ENCODE measurements at places on chromosomes 6 and 20. TPM values are rescaled to one million over a fixed set of nuclear protein-coding genes. Genes with fewer than 3 reads are reported as not detected.
A peak's percentile ranks its signal among the peaks of the same experiment; 100 is the strongest.

GRCh38 chr6:26553635-26554446 lies 15.7 kb downstream of the HMGN4 start:
- no peaks in the 10 kb centered on the region for H3K27me3 ChIP-seq
- peak; percentile 92 for DNase-seq
- H3K4me1 ChIP-seq, result peaks cover 15% of the 10 kb centered on the region
- H3K36me3 ChIP-seq, result no peaks in the 10 kb centered on the region

GRCh38 chr6:12404651-12405050 lies 114.5 kb downstream of the EDN1 start:
- DNase-seq, result no peak
- no peak overlapping the region for H3K4me3 ChIP-seq
- H3K27ac ChIP-seq, result no peak overlapping the region
- H3K27me3 ChIP-seq, result no peaks in the 10 kb centered on the region
- H3K36me3 ChIP-seq, result no peaks in the 10 kb centered on the region
- no peaks in the 10 kb centered on the region for H3K4me1 ChIP-seq

- no peak overlapping the region for H3K27ac ChIP-seq
- H3K4me1 ChIP-seq, result no peaks in the 10 kb centered on the region
- H3K4me3 ChIP-seq, result no peak overlapping the region
Observed at GRCh38 chr6:16154904-16155303, 26.0 kb downstream of the MYLIP start.

DNA sequence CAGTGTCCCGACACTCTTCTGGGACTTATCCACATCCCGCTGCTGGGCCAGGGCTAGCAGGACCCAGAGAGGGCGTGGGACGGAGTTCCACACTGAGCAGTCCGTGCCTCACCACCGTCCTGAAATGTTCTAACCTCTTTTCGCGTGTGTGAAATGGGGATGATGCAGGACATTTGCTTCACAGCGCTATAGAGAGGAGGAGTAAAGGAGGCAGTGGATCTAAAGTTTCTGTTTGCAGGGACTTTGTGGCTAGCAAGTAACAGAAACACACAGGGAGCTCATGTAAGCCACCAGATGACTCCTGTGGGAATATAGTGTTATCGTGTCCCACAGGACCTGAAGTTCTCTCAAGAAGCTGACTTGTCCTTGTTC lies 634 bp downstream of the ITPA start:
- no peak for DNase-seq
- H3K27me3 ChIP-seq, result no peaks in the 10 kb centered on the region
- peak overlapping the region; percentile 91 for H3K27ac ChIP-seq
- peaks cover 17% of the 10 kb centered on the region for H3K4me1 ChIP-seq
- peaks cover 11% of the 10 kb centered on the region for H3K36me3 ChIP-seq
- peak overlapping the region; percentile 99 for H3K4me3 ChIP-seq

DNA sequence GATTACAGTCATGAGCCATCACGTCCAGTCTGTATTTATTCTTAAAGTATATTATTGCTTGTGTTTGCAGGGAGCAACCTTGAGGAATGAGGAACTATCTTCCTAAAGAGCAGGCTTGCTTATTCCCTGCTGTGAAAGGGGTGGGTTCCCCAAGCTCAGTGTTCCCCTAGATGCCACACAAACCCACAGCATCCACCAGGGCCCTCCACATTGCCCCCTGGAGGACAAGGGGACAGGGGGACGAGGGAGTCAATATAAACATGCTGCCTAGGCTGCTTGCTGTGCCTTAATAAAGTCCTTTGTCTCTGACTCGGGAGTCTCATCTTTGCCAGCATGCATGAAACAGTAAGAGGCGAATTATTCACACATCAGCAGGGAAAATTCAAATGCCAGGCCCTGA lies 8.0 kb upstream of the IDH3B start:
- no peak overlapping the region for H3K4me3 ChIP-seq
- no peak for DNase-seq
- no peak overlapping the region for H3K27ac ChIP-seq
- no peaks in the 10 kb centered on the region for H3K36me3 ChIP-seq
- H3K27me3 ChIP-seq, result no peaks in the 10 kb centered on the region

DNA sequence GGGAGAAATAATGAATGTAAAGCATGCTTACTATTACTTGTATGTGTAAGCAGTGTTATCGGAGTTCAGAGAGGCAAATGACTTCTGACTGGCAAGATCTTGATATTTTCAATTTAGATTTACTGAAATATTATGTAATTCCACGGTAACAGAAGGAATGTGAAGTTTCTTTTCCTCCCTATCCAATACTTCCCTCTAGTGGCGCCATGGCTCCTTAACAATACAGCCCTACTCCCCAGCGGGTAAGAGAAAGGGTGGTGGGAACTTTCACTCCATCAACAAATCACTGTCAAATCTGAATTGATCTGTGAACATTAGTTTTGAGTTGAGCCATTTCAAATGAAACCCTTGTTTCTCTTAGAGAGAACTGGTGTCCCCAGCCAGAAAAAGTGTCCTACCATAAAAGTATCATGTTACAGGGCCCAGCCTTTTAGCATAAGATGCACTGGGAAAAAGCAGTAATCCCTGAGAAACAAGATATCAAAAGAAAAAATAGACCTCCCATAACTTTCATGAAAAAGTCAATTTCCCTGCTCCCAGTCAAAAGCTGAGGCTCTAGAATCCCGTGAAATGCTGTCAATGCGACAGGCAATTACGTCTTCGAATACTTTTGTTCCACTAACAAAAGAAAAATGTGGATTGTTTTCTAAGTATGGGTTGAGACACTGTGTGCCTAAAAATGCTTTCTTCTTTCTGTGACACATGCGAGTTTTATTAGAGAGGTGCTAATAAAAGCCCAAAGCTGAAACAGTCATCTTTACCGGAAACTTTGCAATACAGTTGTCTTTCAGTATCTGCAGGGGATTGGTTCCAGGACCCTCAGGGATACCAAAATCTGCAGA lies 12.9 kb downstream of the COX7A2 start:
- no peak overlapping the region for H3K4me3 ChIP-seq
- no peaks in the 10 kb centered on the region for H3K27me3 ChIP-seq
- H3K27ac ChIP-seq, result no peak overlapping the region
- DNase-seq, result no peak
- H3K4me1 ChIP-seq, result no peaks in the 10 kb centered on the region

- no peaks in the 10 kb centered on the region for H3K36me3 ChIP-seq
- DNase-seq, result no peak
- peaks cover 35% of the 10 kb centered on the region for H3K4me1 ChIP-seq
- H3K27me3 ChIP-seq, result no peaks in the 10 kb centered on the region
- H3K27ac ChIP-seq, result no peak overlapping the region
Observed at GRCh38 chr20:50050660-50051308, 62.2 kb downstream of the UBE2V1 start.

DNA sequence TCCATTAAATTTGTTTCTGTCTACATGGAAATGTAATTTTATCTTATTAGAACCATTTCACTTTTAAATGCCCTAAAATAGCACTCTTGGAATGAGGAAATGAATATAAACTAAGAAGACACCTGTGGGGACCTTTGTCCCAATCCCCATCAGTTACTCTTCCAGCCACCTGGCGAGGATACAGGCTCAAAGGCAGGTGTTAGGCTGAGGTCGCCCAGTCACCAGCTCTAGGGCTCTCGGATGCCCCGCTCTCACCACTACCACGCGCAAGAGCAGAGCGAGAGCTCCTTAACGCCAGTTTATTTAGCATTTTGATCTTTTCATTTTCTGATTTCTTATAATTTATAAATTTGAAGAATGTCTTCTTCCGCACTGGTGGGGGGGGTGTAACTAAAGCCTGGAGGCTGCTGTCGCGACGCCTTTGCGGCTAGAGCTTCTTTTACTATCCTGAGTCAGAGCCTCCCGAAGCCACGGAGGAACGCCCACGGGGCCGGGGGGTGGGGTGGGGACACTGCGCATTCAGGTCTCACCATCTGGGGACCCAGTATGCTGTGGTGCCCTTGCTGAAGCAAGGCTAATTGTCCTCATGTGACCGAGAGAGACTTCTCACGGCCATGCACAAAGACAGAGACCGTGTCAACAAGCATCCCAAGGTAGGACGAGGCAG lies 38.7 kb upstream of the AFDN start:
- no peak for DNase-seq
- H3K36me3 ChIP-seq, result no peaks in the 10 kb centered on the region
- H3K4me3 ChIP-seq, result no peak overlapping the region
- H3K27ac ChIP-seq, result no peak overlapping the region
- H3K4me1 ChIP-seq, result no peaks in the 10 kb centered on the region

DNA sequence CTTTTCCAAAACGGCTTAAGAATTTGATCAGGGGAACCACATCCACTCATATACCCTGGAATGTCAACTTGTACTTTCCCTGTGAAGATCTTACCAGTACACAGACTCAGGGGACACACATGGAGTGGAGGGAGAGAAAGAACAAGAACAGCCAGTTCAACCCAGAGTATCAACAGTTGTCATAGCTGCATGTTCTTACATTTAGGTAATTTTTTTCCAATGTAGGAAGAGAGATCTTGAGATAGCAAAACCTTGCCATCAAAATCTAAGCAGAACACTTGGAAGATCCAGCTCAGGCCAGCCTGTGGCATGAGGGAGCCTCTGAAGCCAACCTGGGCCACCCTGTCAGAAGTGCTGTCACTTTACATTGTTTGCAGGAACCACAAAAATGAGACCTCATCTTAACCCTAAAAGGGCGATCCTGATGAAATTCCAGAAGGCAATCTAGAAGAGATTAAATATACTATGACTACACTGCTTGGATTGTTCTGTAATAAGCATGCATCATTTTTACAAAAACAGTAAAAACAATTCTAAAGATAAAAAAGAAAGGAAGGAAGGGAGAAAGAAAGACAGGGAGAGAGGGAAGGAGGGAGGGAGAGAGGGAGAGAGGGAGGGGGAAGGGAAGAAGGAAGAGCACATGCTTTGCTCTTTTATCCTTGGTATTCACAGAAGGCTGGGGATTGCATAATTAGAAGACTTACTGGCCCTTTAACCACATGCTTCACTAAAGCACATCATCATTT lies 124.7 kb upstream of the TCF21 start:
- no peaks in the 10 kb centered on the region for H3K36me3 ChIP-seq
- no peaks in the 10 kb centered on the region for H3K4me1 ChIP-seq
- no peaks in the 10 kb centered on the region for H3K27me3 ChIP-seq
- no peak overlapping the region for H3K27ac ChIP-seq
- no peak for DNase-seq

- H3K27ac ChIP-seq, result no peak overlapping the region
- H3K36me3 ChIP-seq, result no peaks in the 10 kb centered on the region
- no peak overlapping the region for H3K4me3 ChIP-seq
- no peaks in the 10 kb centered on the region for H3K27me3 ChIP-seq
Observed at GRCh38 chr6:101015541-101015940, 134.4 kb upstream of the ASCC3 start.

GRCh38 chr6:27838945-27839625 lies 73.1 kb downstream of the OR2B2 start:
- no peaks in the 10 kb centered on the region for H3K36me3 ChIP-seq
- no peaks in the 10 kb centered on the region for H3K27me3 ChIP-seq
- peak overlapping the region; percentile 82 for H3K4me3 ChIP-seq
- H3K27ac ChIP-seq, result peak overlapping the region; percentile 96
- peak; percentile 70 for DNase-seq

DNA sequence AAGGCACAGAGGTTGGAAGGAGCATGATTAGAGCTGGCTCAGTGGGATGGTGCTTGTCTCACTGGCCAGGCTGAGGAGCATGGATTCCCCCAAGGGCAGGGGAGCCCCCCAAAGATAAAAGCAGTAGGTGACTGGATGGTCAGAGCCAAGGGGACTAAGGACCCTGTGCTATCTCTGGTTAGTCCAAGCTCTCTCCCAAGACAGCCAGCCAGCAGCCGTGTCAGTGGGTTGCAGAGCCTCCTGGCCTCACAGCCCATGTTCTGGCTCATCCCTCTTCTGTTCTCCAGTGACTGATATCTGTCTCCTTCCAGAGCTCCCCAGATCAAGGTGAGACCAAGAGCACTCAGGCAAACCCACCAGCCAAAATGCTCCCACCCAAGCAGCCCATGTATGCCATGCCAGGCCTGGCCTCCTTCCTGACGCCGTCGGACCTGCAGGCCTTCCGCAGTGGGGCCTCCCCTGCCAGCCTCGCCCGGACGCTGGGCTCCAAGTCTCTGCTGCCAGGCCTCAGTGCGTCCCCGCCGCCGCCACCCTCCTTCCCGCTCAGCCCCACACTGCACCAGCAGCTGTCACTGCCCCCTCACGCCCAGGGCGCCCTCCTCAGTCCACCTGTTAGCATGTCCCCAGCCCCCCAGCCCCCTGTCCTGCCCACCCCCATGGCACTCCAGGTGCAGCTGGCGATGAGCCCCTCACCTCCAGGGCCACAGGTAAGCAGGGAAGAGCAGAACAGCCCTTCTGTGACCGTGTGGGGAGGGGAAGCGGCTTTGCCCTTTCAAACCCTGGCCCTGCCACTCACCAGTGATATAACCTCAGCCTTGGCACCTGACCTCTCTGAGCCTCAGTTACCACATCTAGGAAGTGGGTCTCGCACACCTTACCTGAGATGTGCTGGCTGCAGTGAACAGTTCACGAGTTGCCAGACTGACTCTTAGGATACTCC lies 121.3 kb downstream of the JPH2 start:
- H3K4me3 ChIP-seq, result no peak overlapping the region
- no peaks in the 10 kb centered on the region for H3K27me3 ChIP-seq
- H3K36me3 ChIP-seq, result no peaks in the 10 kb centered on the region
- H3K4me1 ChIP-seq, result peaks cover 24% of the 10 kb centered on the region

DNA sequence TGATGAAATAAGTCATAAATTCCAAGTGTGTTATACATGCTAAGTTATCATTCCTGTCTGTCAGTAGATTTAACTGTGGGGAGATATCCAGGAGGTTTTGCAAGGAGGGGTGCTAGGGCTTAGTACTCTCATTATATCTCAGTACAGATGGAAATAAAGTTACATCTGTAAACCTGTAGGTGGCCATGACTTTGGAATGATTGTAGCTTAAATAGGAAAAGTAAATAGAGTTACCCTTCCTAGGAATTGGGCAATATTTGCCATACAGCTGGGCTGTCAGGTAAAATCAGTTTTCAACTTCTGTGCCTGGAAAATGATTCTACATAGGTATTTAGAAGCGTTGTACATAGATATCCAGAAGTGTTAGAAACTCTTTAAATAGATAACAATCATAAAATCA lies 19.8 kb upstream of the TGM3 start:
- H3K36me3 ChIP-seq, result no peaks in the 10 kb centered on the region
- no peak overlapping the region for H3K4me3 ChIP-seq
- DNase-seq, result no peak
- H3K4me1 ChIP-seq, result no peaks in the 10 kb centered on the region
- no peaks in the 10 kb centered on the region for H3K27me3 ChIP-seq

GRCh38 chr6:147561726-147562125 lies 53.2 kb downstream of the SAMD5 start:
- H3K27ac ChIP-seq, result no peak overlapping the region
- H3K27me3 ChIP-seq, result no peaks in the 10 kb centered on the region
- no peak overlapping the region for H3K4me3 ChIP-seq
- DNase-seq, result no peak
- no peaks in the 10 kb centered on the region for H3K36me3 ChIP-seq

The AGER gene
- 38.8 TPM for total RNA-seq

The GPR6 gene
- total RNA-seq, result not detected

The CTCFL gene
- not detected for total RNA-seq

The RAET1G gene
- not detected for total RNA-seq

The MYMX gene
- total RNA-seq, result not detected

The MICB gene
- 24.2 TPM for total RNA-seq

The NCOA7 gene
- total RNA-seq, result 27.0 TPM

The EPPIN gene
- total RNA-seq, result not detected

The EYS gene
- total RNA-seq, result not detected

All from B cell (primary cell).